NCI-H1436 (cell line): ENCODE measurements at places on chromosomes 6 and 20.

- no peak for DNase-seq
These were observed 61.4 kb downstream of the DNAH8 start for GRCh38 chr6:38776515-38776914.

DNA sequence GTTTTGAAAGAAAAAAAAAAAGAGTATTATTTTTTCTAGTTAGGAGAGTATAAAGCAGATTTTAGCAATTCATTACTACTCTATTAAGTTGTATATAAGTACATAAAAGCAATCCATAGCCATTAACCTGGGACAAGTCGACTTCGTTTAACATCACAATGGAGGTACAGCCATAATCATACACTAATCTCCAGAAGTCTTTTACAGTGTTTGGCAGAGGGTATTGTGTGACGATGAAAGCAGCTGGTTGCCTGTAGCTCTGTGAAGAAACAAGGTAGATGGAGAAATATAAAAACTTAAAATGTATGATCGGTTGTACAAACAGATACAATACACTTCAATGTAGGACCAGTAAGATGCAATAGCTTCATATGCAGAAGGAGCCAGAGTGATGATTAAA, 75.9 kb upstream of the THEMIS start:
- DNase-seq = no peak

- DNase-seq = no peak
These were observed 236.8 kb upstream of the MARCKS start for GRCh38 chr6:113620386-113620785.

DNA sequence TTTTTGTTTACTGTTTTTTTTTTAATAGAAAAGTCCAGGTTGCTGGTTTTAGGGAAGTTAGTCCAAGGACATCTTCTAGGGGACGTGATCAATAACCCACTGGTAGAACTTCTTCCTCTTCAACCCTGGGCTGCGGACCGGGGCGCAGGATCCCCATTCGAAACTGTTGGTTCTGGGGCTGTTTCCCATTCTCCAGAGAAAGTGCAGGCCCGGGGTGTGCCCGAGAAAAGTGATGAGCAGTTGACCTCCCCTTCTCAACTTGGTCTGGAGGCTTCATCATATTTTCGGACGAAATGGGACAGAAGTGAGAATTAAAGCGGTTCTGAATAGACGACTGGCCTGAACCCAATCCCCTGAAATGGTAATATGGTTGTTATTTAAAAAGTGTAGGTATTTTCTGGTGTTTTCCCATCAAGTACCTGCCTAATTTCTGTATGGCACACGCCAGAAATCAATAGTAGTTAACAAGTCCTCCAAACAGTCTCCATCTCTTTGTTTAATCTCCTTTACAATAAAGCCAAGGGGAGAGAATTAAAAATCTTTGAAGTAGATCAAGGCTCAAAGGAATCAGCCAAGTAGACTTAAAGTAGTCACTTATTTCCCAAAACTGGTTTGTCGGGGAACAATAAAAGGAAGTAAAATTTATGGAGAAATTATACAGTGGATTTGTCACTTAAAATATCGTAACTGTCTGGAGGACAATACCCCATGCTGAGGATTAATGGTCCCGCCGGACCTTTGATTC, 550 bp upstream of the PRDM13 start:
- DNase-seq = no peak

DNA sequence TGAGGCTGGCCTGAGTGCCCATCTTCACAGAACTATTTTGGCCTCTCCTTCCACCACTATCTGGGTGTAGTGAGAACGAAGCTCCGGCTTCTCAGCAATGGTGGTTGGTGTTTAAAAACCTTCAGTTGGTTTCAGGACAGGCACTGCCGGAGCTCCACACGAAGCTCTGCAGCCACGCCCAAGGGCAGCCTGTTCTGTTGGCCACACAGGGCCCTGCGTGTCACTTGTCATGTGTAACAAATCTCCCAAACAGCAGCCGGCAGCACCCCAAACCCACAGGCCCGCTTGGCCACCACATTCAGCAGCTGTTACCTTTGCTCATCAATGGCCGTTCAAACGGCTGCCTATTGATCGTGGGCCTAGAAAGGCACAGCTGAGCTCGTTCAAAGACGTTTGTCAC, 97.5 kb downstream of the ERMARD start:
- DNase-seq = no peak
